ENCODE measurements at places on chromosomes 3 and 15. TPM values are rescaled to one million over a fixed set of nuclear protein-coding genes. Genes with fewer than 3 reads are reported as not detected.

DNA sequence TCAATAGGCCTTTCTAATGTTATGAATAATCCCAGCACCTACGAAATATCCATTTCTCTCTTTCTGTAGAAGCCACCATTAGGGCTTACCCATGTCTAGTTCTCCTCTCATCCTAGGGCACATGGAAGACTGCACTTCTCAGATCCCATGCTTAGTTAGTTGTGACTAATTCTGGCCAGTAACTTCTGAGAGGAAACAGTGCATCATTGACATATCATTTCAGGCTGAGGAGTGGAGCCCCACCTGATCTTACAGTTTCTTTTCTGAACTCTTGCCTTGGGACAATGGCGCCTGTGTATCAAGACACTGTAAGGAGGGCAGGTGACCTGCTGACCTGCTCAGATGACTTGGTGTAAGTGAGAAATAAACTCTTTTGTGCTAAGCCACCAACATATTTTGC lies 39.4 kb upstream of the TBL1XR1 start:
- DNase-seq, result no peak

GRCh38 chr15:61248790-61249189 lies 19.7 kb upstream of the RORA start:
- DNase-seq, result no peak

DNA sequence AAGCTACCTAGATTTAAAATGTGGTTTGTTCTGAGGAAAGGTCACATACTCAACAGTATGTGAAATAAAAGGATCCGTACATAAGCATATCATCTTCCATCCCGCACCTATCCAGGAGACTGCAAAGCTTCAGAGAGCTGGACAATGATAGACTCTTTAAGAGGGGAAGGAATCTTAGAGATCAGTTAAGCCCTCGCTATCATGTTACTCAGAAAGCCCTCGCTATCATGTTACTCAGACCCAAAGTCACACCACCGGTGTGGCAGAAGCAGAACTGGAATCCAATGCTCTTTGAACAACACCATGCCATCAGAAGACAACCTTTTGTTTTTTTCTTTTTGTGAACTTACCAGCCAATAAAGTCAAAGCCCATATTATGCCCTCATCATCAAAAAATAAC lies 5.8 kb downstream of the ANO10 start:
- no peak for DNase-seq

Gene IL17RE
- not detected for total RNA-seq

Gene OR5H2
- not detected for total RNA-seq

All from H4 (cell line).